ENCODE measurements at places on chromosomes 3 and 15.

GRCh38 chr3:66270288-66270687 is 49.5 kb downstream of the SLC25A26 start:
- DNase-seq: no peak

- no peak for DNase-seq
These were observed 91.2 kb downstream of the CACNA1D start for GRCh38 chr3:53585627-53586026.

- no peak for DNase-seq
These were observed 10.3 kb upstream of the DNAJC13 start for GRCh38 chr3:132407025-132407424.

GRCh38 chr15:82079736-82080135 is 33.9 kb upstream of the MEX3B start:
- DNase-seq: no peak

DNA sequence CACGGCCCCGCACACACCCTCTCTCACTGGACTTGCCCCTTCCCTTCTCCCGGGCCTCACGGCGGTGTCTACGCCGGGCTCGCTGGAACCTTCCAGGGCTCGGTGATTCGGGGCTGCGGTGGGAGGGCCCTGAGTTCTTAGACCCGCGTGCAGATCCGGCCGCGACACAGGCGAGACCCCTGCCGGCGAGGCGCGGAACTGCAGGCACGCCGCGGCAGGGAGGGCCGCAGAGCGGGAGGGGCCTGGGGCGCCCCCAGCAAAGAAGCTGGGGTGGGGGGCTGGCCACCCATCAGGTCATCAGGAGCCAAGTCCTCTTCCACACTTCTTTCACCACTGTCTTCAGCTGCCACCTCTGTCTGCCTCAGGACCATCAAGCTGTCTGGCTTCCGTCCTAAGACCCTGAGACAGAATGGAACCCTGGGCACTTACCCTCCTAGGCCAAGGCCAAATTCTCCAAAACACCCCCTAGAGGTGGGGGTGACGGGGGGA is 164.5 kb downstream of the XXYLT1 start:
- DNase-seq: peak; percentile 87

DNA sequence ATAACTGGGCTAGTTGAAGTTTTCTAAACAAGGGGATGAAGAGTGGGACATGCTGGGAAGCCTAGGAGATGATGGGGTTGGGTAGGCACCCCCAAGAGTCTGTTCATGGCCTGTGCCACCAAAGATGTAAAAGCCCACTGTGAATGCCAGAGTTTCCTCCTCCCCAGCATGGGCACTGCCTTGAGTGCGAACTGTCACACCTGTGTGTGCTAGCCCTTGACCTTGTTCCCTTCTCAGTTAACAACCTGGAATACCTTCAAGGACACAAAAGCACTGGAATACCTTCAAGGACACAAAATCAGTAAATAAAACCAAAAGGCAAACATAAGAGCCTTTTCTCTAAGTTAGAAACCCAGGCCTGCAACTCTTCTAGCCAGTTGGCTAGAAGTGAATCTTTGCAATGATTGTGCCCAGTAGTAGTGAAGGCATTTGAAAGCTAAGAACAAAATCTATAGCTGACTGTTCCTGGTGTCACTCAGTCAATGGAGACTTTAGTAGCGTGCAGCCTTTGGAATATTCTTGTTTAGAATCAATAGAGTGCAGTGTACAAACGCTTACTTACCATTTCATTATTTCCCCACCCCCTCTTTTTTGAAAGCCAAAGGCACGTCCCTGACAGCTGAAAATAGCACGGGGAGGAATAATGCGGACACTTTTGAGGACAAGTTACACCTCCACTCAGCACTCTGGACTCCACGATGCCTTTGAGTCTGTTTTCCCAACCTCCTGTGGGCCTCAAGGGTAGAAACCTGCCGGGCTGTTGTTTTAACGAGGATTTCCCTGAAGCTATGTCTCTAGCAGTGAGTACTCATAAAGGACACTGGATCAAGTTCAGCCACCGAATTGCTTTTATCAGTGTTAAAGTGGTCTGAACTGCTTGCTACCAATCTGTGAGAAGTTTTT is 24.2 kb downstream of the PSMD6 start:
- DNase-seq: no peak

GRCh38 chr3:194251461-194251860 is 99.7 kb downstream of the CPN2 start:
- DNase-seq: no peak

DNA sequence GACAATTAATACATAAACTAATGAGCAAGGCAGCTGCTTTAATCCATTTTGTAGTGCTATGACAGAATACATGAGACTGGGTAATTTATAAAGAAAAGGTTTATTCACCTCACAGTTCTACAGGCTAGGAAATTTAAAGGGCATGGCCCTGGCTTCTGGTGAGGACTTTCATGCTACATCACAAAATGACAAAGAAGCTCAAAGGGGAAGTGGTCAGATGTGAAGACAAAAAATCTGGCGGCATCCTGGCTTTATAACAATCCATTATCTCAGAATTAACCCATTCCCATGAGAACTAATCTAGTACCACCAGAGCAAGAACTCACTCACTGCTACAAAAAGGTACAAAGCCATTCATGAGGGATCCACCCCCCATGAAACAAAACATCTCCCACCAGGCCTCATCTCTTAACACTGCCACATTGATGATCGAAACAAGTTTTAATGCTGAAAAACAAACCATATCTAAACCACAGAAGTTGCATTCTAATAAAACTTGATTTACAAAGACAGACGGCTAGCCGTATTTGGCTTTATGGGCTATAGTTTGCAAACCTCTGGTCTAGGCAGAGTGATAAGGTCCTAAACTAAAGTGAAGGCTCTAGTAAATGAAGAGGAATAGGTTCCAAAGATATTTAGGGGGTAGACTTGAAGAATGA is 44.2 kb downstream of the GSK3B start:
- DNase-seq: no peak

Measured in GM20000 (cell line).